Stimulated activated CD8-positive, alpha-beta memory T cell treated with anti-CD3 and anti-CD28 coated beads, Interleukin-4, amount 100 ng/mL, for 24 hours (primary cell): ENCODE measurements at places on chromosomes 12 and 14.

GRCh38 chr12:66302827-66303169 lies 505 bp downstream of the HELB start:
- no peak for DNase-seq

GRCh38 chr12:57533108-57533507 lies 10.5 kb downstream of the MBD6 start:
- no peak for DNase-seq

GRCh38 chr14:104294628-104294982 lies 156.2 kb downstream of the KIF26A start:
- no peak for DNase-seq

- DNase-seq: no peak
Observed at GRCh38 chr14:18688346-18688745, 87.4 kb downstream of the OR11H12 start.

GRCh38 chr12:19075711-19076340 lies 53.7 kb upstream of the PLEKHA5 start:
- no peak for DNase-seq

DNA sequence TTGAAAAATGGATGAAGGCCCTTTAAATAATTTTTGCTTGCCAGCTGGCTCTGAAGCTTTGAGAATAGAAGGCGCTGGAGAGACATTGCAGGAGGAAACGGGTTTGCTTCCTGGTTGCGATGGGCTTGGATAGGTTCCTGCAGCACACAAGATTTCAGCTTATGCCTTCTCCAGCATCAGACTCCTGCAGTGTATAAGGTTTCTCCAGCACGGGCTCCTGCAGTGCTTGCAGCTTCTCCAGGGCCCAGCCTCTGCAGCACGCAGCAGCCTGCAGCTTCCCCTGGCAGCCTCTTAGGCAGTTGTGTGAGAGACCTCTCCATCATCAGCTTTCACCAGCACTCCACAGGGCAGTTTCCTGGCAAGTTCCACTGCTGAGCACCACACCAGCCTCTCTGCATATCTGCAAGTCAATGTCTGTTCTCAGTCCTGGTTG lies 78.7 kb upstream of the ZDHHC17 start:
- DNase-seq: no peak

DNA sequence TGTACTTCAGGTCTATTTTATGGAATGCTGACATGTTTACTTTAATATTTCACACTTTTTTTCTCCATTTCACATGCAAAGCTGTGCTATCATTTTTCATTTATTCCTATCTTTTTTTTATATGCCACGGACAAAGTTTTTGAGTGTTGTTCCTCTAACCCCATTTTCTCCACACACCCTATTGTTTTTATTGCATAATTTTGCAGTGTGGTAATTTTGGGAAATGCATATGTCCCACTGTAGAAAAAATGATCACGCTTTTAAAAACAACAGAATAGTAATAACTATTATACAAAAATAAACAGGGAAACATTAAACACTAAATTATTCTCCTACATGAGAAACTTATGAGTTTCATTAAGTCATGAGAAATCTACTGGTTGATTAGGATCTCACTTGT lies 14.2 kb downstream of the ZFC3H1 start:
- DNase-seq: no peak

GRCh38 chr14:105255021-105255507 lies 6.7 kb downstream of the BTBD6 start:
- DNase-seq: no peak

DNA sequence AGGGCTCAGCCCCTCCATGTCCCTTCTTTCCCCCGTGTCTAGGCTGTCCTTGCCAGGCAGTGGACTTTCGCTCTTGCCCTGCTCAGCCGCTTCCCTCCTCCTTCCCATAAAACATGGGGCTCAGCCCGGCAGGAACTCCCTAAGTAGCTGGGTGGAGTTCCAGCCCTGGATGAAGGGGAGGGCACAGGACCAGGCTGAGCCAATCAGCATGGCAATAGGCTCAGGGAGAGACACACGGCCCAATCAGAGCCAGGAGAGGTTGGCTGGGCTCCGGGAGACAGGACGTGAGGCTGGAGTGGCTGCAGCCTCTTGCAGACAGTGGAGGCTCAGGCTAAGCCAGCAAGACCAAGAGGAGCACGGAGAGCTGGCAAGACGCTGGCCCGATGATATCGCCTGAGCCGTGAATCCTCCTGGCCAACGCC lies 54.3 kb downstream of the GALNT9 start:
- DNase-seq: no peak

DNA sequence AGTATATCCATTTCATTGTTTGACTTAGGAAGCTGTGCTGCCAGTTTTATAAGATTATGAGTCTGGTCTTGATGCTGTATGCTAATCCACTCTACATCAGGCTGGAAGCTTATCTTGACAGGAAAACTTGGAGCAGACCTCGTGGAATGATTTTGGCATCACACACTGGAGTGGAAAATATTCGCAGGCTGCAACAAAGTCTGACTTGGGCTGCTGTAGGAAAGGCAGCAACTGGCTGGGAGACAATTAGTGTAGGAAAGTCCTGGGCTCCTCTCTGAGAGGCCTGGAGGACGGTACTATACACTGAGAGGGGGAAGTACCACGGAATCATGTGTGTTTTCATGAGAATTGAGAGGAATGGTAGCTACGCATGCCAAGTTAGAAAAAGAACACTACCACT lies 383.7 kb downstream of the ETNK1 start:
- DNase-seq: no peak

DNA sequence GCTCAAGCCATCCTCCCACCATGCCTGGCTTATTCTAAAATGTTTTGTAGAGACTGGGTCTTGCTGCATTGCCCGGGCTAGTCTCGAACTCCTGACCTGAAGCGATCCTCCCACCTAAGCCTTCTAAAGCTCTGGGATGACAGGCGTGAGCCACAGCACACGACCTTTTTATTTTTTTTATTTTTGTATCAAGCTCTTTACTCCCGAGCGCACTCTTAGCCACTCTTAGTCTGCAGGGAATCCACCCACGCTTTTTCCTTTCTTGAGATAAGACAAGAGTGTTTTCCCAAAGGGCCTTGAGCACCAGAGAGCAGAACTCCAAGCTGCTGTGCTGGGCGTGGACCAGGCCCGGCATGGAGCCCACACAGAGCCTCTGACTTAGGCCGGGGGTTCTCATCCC lies 23.4 kb downstream of the MAP1LC3B2 start:
- no peak for DNase-seq

DNA sequence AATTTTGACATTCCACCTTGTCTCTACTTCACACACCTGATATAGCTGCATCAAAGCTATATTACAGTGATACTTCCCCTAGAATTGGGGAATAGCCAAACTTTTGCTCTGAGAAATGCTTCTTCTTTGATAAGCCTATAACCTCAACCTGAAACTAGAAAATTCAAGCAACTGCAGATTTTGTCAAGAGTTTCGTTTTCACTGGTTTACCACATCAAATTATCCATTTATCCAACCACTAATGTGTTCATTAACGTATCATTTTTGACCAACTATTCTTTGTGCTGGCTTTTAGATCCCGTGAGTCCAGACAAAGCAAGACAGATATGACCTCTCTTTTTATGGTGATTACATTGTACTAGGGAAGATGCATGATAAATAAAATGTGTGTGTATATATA lies 13.5 kb upstream of the TAS2R46 start:
- DNase-seq: no peak

GRCh38 chr12:116784238-116784612 lies 46.1 kb downstream of the RNFT2 start:
- no peak for DNase-seq

- no peak for DNase-seq
Observed at GRCh38 chr12:110616471-110617115, 2.7 kb downstream of the TCTN1 start.

- DNase-seq: no peak
Observed at GRCh38 chr14:103204852-103205540, 81.7 kb downstream of the TNFAIP2 start.

- DNase-seq: no peak
Observed at GRCh38 chr14:93989939-93990338, 7.2 kb upstream of the CCDC197 start.

DNA sequence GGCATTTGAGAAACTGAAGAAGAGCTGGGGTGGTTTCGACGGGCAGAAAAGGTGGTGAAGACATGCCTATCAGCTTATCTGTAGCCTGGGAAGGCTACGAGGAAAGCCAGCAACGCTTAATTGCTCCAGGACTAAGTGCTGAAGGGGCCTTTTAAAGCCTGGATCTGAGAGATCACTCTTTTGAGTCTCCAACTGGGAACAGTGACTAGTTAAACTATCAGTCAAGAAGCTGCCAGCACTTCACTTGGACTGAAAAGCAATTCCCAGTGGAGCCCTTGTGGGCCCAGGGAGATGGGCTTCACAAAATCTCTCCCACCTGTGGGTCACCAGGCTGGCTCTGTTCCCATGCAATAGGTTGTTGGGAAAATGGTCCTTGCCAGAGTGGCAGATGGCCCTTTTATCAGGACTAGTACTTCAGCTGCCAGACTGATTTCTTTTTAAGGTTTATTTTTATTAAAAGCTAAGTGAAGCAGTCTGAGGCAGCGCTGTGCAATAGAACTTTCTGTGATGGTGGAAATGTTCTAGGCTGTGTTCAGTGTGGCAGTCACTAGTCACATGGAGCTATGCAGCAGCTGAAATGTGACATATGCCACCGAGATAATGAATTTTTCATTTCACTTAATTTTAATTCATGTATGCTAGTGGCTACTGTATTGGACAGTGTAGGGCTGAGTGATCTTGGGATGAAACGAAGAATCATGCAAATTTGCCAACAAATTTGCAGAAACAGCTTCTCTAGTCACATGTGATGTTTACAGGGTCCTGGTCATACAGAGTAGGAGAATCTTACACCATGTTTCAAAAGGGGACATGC lies 276.8 kb downstream of the PCNX1 start:
- DNase-seq: no peak

DNA sequence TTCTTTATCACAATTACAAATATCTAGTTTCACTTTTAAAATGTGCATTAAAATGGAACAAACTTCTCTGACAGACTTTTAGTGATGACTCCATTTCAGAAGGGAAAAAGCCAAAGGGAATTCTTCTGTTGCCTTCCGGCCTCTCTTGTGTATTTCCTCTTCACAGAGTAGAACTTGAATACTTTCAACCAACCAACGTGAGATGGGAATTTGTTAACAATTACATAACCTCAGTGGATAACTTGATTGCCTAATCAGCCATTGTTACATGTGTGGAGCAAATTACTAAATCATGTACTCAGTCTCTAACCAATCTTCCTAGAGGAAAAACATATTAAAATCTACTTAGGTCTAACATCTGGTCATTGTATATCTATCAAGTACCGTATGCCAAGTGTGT lies 291.1 kb downstream of the SYT1 start:
- DNase-seq: no peak

DNA sequence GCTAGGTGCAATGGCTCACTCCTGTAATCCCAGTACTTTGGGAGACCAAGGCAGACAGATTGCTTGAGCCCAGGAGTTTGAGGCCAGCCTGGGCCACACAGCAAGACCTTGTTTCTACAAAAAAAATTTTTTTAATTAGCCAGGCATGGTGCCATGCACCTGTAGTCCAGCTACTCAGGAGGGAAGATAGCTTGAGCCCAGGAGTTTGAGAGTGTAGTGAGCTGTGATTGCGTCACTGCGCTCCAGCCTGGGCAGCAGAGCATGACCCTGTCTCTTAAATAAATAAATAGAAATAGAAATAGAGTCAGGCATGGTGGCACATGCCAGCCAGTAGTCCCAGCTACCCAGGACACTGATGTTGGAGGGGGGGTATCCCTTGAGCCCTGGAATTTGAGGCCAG lies 36.7 kb upstream of the CLIP1 start:
- DNase-seq: no peak

GRCh38 chr12:90205165-90205564 lies 496.5 kb upstream of the ATP2B1 start:
- no peak for DNase-seq

DNA sequence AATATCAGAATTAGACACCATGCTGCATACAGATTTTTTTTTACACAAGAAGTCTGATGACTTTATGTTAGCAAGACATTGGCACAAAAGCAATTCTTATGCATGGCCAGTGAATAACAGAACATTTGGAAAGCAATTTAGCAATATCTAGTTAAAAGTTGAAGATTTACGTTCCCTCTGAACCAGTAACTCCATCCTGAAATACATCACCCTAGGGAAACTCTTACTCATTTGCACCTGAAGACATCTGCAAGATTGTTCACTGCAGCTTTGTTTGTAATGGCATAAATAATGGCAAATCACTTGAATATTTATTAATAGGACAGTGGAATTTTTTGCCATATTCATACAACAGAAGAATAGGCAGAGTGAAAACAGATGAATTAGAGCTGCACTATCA lies 670.0 kb upstream of the NOVA1 start:
- DNase-seq: no peak

DNA sequence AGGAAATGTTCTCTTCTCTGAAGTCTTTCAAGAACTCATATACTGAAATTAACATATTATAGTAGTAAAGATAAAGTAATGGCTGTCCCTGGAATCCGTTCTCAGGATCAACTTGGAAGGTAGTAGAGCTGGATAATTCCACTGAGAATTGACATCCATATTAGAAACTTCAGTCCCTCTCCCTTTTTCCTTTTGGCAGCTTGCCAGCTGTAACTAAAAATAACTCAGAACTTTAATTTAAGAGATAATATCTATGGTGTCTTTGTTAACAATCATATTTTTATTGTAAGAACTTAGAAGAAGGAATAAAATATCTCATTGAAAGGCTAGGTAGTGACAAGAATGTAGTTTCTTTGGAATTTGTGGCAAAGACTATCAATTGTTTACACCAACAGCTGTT lies 61.4 kb upstream of the PLEKHA5 start:
- DNase-seq: no peak

DNA sequence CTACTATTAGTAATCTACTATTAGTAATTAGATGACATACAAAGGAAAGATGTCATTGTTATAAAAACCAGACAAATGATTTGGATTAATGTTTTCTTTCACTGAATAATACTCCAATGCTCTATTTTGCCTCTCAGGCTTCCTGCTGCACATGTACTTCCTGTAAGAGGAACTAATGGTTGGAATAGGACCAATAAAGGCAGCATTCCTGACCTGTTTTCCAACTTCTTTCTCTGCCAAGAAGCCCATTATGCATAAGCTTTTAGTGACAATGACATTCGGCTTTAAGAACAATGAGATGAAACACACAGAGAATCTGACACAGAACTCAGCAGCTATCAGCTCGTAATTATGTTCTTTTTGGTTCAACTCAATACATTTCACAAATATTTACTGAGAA lies 5.2 kb upstream of the C12orf56 start:
- no peak for DNase-seq

DNA sequence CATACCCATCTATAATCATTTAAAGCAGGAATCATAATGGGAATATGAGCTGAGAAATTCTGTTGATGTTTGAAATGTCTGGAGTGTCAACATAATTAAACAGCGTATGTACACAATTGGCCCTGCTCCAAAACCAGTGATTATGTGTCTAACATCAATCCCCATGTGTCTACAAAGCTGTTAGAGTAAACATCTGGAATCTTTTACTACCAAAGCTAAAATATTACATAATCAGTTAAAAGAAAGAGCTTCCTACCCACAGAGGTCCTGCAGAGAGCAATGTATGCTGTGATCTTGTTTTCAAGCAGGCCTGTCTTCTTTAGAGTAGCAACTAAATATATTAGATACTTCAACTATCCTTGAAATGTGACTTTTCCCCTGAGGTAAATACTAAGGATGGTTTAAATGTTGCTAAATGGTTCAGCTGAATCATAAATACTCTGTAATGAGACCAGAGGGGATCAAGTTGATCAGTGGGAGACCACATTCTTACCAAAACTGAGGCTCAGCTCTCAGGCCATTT lies 74.3 kb downstream of the RASSF8 start:
- no peak for DNase-seq

GRCh38 chr12:21773806-21774205 lies 700 bp downstream of the KCNJ8 start:
- DNase-seq: no peak

- DNase-seq: no peak
Observed at GRCh38 chr12:47793015-47793681, 20.1 kb downstream of the SLC48A1 start.
